Activated CD8-positive, alpha-beta T cell treated with anti-CD3 and anti-CD28 coated beads, Interleukin-2, amount 10 ng/mL, durations not matched to agents 7 days and 5 days (primary cell): ENCODE measurements at places on chromosomes 5 and 9. TPM values are rescaled to one million over a fixed set of nuclear protein-coding genes. Genes with fewer than 3 reads are reported as not detected.

DNA sequence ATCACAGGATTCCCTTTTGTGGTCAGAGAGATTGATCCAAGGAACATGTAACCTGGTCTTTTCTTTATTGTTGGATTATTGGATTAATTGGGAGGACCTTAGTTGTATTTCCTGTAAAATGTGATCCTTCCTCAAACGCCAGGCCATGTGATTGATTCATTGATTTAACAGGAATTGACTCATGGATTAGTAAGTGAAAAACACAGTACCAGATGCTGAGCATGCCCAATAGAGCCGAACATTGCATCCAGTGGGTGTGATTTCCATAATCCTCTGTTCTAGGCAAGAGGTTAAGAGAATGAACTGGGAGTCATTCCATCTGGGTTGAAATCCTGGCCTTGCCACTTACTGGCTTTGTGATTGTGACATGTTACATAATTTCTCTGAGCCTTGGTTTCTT, 522.3 kb downstream of the MAT2B start:
- DNase-seq: no peak
- H3K36me3 ChIP-seq: no peaks in the 10 kb centered on the region
- no peak overlapping the region for H3K4me3 ChIP-seq
- H3K4me1 ChIP-seq: no peaks in the 10 kb centered on the region
- no peak overlapping the region for H3K27ac ChIP-seq

DNA sequence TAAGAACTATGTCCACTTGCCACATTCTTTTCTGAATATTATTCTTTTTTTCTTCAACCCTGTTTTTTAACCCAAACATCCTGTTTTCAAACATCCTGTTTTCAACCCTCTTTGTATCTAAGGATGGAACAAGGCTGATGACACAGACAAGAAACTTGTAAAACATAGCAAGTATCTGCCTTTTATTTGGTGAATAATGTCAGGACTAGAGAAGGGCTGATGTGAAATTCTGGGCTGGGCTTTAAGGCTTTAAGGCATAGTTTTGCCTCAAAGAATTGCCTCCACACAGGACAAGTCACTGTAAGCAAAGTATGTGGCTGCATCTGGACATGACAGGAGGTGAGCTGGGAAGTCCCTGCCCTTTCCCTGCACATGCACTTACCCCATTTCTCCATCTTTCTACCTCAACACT, 42.5 kb upstream of the RIC1 start:
- no peak for DNase-seq
- H3K36me3 ChIP-seq: peaks cover 2% of the 10 kb centered on the region
- peak overlapping the region; percentile 76 for H3K27ac ChIP-seq
- H3K4me1 ChIP-seq: peaks cover 36% of the 10 kb centered on the region
- H3K4me3 ChIP-seq: no peak overlapping the region

DNA sequence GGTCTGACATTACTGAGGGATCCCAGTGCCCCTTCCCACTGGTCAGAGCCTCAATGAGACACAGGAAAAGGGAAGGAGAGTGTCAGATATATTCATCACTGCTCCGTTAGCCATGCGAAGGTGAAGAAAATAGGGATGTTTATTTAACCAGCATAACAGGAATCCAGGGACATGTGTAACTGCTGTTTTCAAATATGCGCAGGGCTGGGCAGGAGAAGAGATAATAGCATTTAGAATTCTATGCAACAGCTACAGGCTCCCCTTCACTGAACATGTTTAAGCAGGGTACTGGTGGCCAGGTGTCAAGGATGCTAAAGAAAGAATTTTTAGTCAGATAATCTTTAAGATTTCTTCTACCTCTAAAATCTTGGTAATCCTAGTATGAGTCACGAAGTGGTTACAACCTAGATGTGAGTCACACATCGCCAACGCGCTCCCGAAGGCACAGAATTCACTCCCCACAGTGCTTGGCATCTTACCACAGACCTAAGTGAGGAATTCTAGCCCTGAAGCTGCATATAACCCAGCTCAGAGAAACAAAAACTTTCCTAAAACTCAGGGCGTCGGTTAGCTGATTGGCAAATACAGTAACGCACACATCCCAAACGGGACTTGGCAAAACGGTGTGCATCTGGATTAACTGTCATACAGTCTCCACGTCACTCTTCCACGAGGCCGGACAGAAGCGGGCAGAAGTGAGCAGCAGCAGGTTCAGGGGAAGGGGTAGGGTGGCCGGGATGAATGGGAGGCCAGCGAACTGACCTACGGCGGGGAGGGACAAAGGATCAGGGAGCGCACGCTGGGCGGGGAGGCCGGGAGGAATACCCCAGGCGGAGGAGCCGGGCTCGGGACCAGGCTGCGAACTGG, 1.1 kb downstream of the CTNNAL1 start:
- peak overlapping the region; percentile 85 for H3K27ac ChIP-seq
- peaks cover 4% of the 10 kb centered on the region for H3K27me3 ChIP-seq
- DNase-seq: peak; percentile 39
- peaks cover 4% of the 10 kb centered on the region for H3K36me3 ChIP-seq

DNA sequence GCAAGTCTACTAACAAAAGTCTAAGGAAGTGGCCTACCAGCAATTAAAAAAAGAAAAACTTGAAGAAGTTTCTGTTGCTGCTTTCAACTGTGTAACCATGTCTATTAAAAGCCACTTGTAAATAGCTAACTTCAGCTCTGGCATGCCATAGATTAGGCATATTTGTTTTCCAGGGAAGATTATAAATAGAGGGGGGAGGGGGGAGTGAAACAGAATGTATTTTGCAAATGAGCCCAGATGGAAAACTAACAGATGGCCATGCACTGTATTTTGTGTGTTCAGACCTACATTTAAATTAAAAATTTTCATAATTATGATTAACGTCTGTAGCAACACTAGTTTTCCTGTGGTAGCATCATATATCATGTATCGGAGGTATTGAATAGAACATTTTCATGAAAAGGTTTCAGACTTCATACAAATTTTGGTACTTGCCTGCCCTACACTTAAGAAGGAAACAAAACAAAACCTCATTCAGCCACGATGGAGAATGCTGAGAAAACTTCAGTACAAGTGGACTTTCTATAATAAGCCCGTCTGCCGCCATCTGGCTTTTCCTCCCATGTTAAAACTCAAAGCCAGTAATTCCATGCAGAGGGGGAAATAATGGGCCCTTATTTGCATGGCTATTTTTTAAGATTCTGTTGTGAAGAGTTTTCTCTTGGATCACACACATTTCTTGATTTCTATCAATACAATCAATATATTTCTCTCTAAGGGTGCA, 220.4 kb upstream of the SMARCA2 start:
- peaks cover 2% of the 10 kb centered on the region for H3K27me3 ChIP-seq
- no peak overlapping the region for H3K27ac ChIP-seq
- no peaks in the 10 kb centered on the region for H3K4me1 ChIP-seq
- no peak for DNase-seq
- H3K4me3 ChIP-seq: no peak overlapping the region

- H3K27me3 ChIP-seq: no peaks in the 10 kb centered on the region
- peak within 1 kb of the TSS; percentile 84 for H3K27ac ChIP-seq
- H3K36me3 ChIP-seq: no peaks in the 10 kb centered on the region
- peaks cover 33% of the 10 kb centered on the region for H3K4me1 ChIP-seq
- peak; percentile 96 for DNase-seq
- peak within 1 kb of the TSS; percentile 83 for H3K4me3 ChIP-seq
Measured at GRCh38 chr9:26955921-26956859, at the start of gene IFT74. Gene IFT74, plus strand, starts transcription at chr9:26956412. Its CDS starts 5,556 bp downstream, at chr9:26961968.

DNA sequence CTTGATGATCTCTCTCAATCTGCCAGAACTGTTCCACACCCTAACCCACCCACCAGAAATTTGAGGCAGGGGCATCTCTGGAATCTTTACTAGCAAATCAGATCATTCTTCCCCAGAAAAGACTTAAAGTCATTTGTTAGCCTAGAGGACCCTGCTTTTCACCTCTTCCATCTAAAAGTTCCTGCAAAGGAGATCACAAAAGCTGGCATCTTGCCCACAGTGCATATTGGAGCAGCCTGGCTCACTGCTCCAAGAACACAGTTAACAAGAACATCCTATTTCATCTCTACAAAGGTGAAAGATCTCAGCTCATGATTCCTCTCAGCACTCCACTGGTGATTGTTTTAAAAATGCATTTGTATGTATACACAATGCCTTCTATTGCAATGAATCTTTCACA, 36.3 kb downstream of the GABRP start:
- no peak for DNase-seq
- H3K36me3 ChIP-seq: no peaks in the 10 kb centered on the region
- no peaks in the 10 kb centered on the region for H3K27me3 ChIP-seq
- H3K4me3 ChIP-seq: no peak overlapping the region
- no peak overlapping the region for H3K27ac ChIP-seq
- H3K4me1 ChIP-seq: no peaks in the 10 kb centered on the region

DNA sequence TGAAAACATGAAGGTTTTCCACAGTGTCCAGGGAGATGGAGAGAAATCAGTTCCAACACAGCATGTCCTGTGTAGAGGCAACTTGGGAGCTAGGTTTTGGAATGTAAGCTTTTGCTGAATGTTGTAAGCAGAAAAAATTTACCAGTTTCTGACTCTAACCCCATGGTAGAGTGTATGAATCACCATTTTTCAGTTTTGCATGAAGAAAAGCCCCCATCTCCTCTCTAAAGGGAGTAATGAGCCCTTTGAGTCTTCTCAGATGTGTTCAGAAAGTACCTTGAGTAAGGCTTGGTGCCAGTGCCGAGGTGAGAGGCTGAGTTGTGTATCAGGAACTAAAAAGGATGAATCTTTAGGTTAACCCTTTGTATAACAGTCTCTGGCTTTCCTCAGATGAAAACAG, 96.2 kb downstream of the ADRB2 start:
- DNase-seq: no peak
- H3K36me3 ChIP-seq: no peaks in the 10 kb centered on the region
- no peak overlapping the region for H3K4me3 ChIP-seq
- no peak overlapping the region for H3K27ac ChIP-seq
- no peaks in the 10 kb centered on the region for H3K4me1 ChIP-seq

GRCh38 chr5:83474991-83475390, 3.4 kb downstream of the VCAN start:
- H3K27ac ChIP-seq: no peak overlapping the region
- H3K4me1 ChIP-seq: peaks cover 38% of the 10 kb centered on the region
- H3K36me3 ChIP-seq: no peaks in the 10 kb centered on the region
- H3K4me3 ChIP-seq: no peak overlapping the region
- DNase-seq: no peak

DNA sequence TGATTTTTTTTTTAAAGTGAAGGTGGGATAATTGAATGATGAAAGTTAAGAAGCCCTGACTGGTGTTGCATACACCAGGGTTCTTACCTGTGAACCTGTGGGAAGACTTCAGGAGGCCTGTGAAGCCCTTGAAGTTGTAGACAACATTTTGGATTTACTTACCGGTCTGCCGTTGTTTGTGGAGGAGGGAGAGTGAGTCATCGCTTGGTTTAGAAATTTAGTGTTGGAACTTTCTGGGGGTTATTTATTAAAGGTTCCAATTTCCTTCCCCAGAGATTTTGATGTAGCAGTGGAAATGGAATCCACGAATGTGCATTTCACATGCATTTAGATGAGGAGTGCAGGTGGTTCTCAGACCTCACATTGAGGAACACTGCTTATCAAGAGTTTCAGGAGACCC, 49.6 kb downstream of the ARHGAP26 start:
- H3K27ac ChIP-seq: no peak overlapping the region
- no peaks in the 10 kb centered on the region for H3K27me3 ChIP-seq
- peaks cover 5% of the 10 kb centered on the region for H3K36me3 ChIP-seq
- peaks cover 30% of the 10 kb centered on the region for H3K4me1 ChIP-seq
- H3K4me3 ChIP-seq: no peak overlapping the region

GRCh38 chr9:123359546-123359945, 3.5 kb downstream of the CRB2 start:
- no peaks in the 10 kb centered on the region for H3K36me3 ChIP-seq
- H3K4me1 ChIP-seq: peaks cover 18% of the 10 kb centered on the region
- H3K27me3 ChIP-seq: no peaks in the 10 kb centered on the region
- DNase-seq: no peak
- no peak overlapping the region for H3K27ac ChIP-seq
- no peak overlapping the region for H3K4me3 ChIP-seq

GRCh38 chr5:174667526-174667925, 56.9 kb upstream of the MSX2 start:
- no peaks in the 10 kb centered on the region for H3K27me3 ChIP-seq
- no peak for DNase-seq
- H3K4me3 ChIP-seq: no peak overlapping the region
- no peaks in the 10 kb centered on the region for H3K4me1 ChIP-seq
- no peaks in the 10 kb centered on the region for H3K36me3 ChIP-seq
- no peak overlapping the region for H3K27ac ChIP-seq

- H3K4me1 ChIP-seq: peaks cover 23% of the 10 kb centered on the region
- peaks cover 24% of the 10 kb centered on the region for H3K27me3 ChIP-seq
- H3K36me3 ChIP-seq: no peaks in the 10 kb centered on the region
- H3K4me3 ChIP-seq: no peak overlapping the region
Measured at GRCh38 chr5:145947581-145947980, 11.2 kb downstream of the SH3RF2 start.

DNA sequence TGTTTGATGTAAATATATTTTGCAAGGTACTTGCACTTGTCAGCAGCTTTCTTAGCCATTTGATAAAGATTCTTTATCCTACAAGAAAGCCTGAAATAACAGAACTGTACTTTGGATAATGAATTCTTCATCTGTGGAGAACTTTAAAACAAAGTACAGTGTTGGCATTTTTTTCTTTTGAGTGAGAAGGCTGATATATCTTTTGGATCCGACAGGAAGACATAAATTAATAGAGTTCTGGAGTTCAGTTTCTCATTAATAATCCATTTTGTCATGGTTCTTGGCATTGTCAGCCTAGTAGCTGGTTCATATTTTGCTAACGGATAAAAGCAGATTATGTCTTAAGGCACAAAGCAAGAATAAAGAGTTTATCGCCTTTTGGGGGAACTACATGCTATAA, 17.0 kb downstream of the PBX3 start:
- H3K4me1 ChIP-seq: peaks cover 11% of the 10 kb centered on the region
- H3K27ac ChIP-seq: no peak overlapping the region
- no peaks in the 10 kb centered on the region for H3K27me3 ChIP-seq
- DNase-seq: no peak
- no peak overlapping the region for H3K4me3 ChIP-seq

DNA sequence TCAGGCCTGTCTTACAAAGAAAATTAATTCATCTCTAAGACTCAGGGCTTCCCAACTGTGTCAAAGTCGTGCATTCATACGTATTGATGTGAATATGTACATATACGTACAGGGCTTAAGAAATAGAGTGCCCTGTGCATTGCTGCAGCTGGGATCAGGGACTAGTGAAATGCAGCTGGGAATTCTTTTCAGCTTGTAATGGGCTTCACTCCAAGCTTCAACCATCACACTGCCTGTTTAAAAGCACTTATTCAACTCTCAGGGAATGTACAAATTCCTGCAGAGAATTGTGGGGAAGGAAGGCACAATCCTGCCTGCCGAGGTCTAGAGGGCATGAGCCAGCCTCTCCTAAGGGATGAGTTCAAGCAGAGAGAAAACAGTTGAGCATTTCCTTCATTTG, 59.6 kb upstream of the MAN2A1 start:
- no peaks in the 10 kb centered on the region for H3K36me3 ChIP-seq
- DNase-seq: no peak
- peaks cover 2% of the 10 kb centered on the region for H3K27me3 ChIP-seq
- no peaks in the 10 kb centered on the region for H3K4me1 ChIP-seq
- H3K27ac ChIP-seq: no peak overlapping the region

Gene ADGRD2
- not detected for total RNA-seq

Gene NPR3
- total RNA-seq: not detected

Gene NR2F1
- total RNA-seq: not detected

Gene MAPK9
- 44.6 TPM for total RNA-seq

Gene NR5A1
- total RNA-seq: not detected

Gene CCNJL
- not detected for total RNA-seq

Gene RPL12
- 1,248 TPM for total RNA-seq
